ENCODE measurements at places on chromosomes 6 and 20.

GRCh38 chr6:111980971-111981840, 72.7 kb upstream of the CCN6 start:
- no peak for DNase-seq

DNA sequence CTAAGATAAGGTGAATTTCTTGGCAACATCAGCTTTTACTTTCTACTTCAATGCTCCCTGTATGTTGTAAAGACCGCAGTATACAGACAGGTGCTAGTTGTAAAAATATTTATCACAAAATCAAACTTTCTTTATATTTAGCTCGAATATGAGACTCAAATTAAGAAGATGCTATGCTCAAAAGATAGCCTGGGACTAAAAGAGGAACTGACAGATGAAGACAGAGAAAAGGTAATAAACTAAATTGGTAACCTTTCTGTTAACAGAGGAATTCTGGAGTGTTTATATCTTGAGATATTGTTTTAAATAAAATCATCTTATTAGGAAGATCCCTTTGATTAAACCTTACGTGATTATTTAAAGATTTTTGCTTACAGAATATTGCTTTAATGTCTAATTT, 19.5 kb downstream of the KIZ start:
- DNase-seq: no peak

DNA sequence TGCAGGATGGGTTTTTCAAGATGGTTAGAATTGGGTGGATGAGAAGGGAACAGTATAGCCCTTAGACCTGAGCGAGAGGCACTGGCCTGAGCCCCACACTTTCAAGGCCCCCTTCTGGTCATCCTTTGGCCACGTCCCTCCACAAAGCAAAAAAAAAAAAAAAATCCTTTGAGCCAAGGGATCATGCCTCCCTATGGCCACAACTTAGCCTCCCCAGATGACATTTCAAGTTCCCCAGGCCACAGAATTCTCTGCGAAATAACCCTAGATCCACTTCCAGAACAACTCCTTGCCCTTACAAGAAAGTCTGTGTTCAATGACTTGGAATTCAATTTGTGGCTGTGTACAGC, 30.4 kb downstream of the ELOVL2 start:
- DNase-seq: no peak

DNA sequence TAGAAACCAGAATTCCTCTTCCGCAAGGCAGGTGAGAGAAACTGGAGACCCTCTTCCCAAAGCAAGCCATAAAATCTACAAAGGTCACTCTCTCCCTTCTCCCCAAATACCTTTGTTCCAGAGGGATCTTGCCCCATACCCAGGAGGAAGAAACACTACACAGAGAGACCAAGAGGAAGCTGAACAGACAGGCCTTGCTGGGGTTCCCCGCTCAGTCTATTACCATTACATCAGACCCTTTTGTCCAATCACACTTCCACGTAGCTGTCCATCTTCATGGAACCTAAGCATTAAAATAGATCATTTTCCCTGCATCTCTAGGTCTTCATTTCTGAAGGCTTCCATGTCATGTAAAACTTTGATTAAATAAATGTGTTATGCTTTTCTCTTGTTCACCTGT, 32.1 kb downstream of the METTL24 start:
- no peak for DNase-seq
